ENCODE measurements at places on chromosomes 7 and 10.

- DNase-seq: no peak
These were observed 31.1 kb upstream of the TOMM7 start for GRCh38 chr7:22853674-22854157.

- no peak for DNase-seq
These were observed 164.7 kb downstream of the CPEB3 start for GRCh38 chr10:92126100-92126650.

DNA sequence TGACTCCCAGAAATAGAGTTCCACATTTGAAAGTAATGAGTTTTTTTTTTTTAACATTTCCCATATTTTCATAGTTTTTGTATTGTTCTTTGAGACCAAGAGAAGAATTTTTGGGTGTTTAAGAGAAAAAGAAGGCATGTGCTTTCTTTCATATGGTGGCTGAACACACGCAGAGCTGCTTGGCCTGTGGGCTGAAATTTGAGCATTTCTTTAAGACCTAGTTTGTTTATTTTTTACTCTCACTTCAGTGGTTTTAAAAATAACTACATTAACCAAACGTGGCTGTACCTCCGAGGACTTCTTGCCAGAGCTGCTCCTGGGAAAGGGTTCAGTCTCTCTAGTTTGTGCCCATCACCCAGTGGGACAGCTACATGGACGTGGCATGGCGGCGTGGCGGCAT is 58.3 kb downstream of the INPP5A start:
- DNase-seq: no peak

DNA sequence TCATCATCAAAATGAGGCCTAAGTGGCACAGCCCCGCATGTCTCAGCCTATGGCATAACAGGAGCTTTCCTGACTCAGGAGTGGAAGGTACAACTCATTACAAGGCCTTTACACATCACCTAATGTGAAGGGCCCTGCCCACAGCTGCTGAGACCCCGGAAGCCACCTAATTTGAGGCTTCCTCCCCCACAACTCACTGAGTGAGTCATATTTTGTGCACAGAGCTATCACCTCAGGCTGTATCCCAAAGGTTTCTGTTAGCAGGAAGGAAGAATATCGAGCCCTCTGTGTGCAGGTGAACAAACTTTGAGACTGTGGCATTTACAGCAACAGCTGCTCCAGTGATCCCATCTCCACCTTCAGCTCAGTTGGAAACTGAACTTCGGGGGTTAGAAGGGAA is 20.6 kb downstream of the HTR5A start:
- no peak for DNase-seq

DNA sequence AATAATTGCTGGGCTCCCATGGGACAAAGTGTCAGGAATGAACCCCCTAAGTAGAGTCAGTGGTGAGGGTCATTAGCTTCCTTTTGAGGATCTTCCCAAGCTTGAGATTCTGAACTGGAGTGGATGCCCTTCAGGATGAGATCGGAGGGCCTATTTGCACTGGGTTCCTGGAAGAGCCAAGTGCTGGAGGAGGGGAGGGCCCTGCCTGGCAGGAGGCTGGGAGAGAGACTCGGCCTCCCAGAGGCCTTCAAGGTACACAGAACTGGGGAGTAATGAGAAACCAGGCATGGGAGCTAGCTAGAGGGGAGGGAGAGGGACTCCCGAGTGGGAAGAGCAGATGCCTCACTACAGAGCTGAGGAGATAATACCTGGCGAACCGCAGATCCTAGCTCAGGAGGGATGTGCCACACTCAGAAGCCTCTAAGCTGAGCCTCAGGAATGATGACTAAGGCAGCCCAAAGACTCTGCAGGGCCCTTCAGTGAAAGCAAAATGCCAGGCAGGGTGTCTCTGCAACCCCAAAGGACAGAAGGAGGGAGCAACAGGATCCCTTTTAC is 9.4 kb downstream of the PDAP1 start:
- DNase-seq: no peak

DNA sequence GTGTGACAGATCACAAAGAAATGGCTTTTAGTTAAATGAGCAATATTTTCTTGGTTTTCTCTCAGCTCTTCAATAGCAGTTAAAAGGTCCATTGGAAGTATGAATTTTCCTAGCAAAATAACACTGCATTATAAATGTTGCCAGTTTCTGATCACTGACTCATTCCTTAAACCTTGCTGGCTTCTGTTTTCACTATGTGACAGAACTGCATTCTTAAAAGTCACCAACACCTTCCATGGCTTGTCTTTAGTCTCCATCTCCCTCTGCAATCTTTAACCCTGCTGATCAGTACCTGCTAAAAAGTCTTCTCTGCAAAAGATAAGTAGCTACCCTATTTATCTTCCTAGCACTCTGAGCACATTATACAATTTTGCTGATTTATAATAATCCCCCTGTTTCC is 405.0 kb upstream of the LRRN3 start:
- no peak for DNase-seq

DNA sequence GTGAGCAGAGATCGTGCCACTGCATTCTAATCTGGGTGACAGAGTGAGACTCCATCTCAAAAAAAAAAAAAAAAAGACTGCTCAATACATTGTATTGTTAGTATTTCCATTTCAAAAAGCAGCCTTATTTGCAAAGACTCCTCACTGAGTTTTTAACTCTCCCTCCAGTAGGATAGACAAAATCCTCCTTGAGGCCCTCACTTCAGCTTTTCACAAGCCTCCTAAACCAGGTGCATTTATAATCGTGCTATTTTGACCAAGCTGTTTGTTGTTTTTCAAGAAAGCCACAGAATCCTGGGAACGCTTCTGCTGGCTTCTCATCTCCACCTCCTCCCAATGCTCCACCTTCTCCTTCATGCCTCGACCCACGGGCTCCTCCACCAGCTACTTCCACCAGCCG is 6.3 kb upstream of the DDIT4 start:
- DNase-seq: no peak

DNA sequence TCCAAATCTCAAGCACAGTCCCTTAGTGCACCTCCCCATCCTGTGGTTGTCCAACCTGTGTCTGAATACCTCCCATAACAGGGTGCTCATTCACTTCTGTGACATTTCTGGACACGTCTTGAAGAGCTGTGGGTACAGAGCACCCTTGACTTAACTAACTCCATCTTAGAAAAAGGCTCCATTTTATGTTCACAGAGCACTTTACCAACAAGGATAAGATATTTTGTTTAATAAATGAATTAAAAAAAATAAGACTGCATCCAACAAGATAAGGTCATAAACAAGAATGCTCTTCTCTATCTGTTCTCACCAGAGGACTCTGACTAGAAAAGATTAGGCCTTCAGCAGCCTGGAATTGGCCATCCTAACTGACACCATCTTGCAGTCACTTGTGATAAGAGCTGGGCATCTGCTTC is 335.2 kb upstream of the ZNF32 start:
- DNase-seq: no peak

- no peak for DNase-seq
These were observed 10.0 kb downstream of the LAMB4 start for GRCh38 chr7:108120196-108120595.

DNA sequence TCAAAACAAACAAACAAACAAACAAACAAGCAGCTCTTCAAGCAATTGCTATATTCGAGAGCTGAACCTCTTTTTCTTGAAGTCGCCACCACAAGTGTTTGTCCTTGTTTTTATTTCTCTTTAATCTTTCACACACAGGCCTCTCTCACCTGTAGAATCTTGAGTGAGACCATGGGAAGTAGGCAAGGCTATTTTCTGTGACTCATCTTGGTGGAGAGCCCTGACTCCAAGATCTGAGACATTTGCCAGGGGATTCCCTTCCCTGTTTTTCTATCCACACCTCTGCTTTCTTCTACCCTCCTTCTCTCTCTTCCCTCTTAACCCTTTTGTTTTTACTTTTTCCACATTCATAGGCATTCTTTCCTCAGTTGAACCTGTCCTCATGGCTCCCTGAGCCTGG is 8.0 kb upstream of the TAS2R60 start:
- DNase-seq: no peak

- DNase-seq: no peak
These were observed 2.0 kb downstream of the CALML3 start for GRCh38 chr10:5526691-5527331.

DNA sequence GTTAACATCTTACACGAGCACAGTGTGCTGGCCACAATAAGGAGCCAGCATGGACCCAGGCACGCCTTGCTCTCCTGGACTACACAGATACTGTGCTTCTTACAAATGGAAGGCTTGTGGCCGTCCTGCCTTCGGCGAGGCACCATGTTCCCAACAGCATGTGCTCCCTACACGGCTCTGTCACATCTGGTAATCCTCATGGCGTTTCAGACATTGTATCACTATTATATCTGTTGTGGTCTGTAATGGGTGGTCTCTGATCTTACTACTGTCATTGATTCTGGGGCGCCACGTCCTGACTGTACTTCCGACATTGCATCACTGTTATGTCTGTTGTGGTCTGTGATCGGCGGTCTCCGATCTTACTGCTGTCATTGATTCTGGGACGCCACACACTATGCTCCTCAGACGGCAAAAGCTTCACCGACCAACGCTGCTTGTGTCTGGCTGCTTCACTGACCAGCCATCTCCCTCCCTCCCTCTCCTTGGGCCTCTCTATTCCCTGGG is 195.4 kb downstream of the MAD1L1 start:
- DNase-seq: no peak

DNA sequence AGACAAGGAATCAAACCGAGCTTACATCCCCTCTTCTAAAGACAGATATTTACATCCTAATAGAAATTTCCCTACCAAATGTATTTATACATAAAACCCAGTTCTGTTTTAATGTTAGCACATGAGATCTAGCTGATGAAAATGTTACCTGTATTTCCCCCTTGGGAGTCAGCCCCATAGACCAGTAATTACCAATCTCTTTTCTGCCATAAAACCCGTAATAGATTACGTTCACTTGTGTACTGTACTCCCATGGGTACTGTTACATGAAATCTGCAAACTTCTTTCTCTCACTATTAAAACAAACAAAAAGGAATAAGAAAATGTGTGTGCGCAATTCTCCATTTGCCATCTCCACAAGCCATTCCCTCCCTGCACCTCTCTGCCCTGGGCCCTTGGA is 450.9 kb downstream of the CALN1 start:
- no peak for DNase-seq

DNA sequence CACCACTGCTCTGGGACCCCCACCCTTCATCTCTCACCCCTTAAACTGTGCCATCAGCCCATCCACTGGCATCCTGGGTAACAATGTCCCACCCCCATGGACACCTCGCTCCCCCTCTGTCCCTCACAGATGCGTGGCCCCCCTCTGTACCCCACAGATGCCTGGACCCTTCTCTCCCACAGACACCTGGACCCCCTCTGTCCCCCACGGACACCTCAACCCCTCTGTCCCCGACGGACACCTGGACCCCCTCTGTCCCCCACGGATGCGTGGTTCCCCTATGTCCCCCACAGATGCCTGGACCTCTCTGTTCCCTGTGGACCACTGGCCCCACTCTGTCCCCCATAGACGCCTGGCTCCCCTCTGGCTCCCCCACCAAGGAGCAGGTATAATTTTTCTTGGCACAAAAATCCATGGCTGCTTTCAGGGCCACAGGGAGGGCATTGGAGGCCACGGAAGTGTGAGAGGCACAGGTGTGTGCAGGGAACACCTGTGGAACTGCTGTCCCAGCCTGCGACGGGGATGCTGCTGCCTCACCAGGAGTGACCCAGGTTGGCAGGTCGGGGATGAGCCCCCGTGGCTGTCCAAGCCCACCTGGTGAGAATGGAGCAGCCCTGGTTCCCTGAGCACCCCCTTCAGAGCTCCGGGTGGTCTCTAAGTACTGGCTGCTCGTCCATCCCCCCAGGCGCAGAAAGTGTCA is 193.5 kb downstream of the PTPRN2 start:
- no peak for DNase-seq

GRCh38 chr10:78925275-78925674 is 143.5 kb upstream of the ZMIZ1 start:
- no peak for DNase-seq

DNA sequence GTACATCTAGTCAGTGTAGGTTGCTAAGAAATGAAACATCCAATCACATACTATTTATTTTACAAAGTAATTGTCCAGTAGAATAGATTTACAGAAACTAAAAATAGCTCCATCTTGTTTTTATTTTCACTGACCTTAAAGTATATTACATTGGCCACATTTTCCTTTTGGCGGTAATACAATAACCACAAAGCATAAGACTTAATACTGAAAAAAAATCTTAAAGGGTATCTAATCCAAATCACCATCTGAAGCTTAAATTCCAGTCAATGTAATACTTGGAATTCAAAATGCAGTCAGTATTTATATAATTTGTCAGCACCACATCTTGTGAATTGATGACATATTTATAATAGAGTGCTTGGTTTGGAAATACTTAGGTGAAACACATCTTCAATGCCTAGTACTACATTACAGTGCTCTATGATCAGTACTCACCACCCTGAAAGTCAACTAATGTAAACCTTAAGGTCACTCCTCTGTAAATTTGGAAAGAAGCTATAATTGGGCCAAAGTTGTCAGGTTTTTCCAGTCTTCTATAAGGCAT is 8.9 kb downstream of the ANKMY2 start:
- DNase-seq: no peak

DNA sequence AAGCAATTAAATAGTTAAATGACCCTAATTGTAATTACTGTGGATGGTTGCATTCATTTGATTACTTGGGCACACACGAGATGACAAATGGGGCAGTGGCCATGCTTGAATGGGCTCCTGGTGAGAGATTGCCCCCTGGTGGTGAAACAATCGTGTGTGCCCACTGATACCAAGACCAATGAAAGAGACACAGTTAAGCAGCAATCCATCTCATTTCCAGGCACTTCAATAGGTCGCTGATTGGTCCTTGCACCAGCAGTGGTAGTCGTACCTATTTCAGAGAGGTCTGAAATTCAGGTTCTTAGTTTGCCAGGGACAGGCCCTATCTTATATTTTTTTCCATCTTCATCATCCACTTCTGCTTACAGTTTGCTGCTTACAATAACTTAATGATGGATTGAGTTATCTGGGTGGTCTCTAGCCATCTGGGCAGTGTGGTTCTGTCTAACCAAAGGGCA is 8.3 kb downstream of the PCBD1 start:
- DNase-seq: peak; percentile 51

DNA sequence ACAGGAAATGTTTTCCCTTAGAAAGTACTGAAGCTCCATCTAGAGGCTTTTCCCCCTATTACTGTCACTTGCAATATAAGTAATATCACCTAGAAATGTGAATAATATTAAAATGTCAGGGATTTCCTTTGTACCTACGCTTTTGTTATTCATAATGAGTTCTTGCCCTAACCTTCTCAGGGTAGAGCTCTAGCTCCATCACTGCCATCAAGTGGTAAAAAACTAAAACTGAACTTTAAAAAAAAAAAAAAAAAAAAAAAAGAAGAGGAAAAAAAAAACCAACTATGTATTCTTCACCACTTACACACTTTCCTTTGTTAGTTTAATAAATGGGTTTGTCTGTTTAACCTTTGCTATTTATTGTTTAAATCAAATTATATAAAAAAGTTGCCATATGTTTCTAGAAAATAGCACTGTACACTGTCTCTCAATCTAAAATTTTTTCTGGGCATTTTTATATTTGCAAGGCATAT is 49.9 kb downstream of the DNAJC1 start:
- DNase-seq: no peak

GRCh38 chr7:138829335-138829734 is 31.3 kb upstream of the ATP6V0A4 start:
- DNase-seq: no peak

- no peak for DNase-seq
These were observed 169.0 kb downstream of the CREB5 start for GRCh38 chr7:28581351-28581750.

Measured in stimulated activated CD4-positive, alpha-beta T cell treated with anti-CD3 and anti-CD28 coated beads, Interleukin-15, amount 100 ng/mL, for 1 hour (primary cell).